WERI-Rb-1 (cell line): ENCODE measurements at places on chromosomes 13 and 19.

DNA sequence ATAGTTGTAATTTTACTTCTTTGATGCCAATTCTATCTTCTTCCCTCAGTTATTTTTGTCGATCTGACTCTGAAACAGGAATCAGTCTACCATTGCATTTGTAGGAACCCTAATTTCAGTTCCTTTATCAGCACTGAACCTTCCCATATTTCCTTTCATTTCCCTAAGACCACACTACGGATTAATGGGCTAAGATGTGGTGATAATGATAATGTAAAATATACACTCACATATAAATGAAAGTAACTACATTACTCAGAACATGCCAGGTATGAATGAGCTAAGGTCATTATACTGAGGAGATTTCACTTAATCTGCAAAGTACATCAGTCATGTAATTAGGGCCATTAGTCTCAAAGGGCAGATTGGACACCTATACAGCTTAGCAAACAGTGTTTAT lies 60.2 kb upstream of the RFC3 start:
- no peak for DNase-seq

GRCh38 chr13:92346046-92346445 lies 880.6 kb upstream of the GPC6 start:
- DNase-seq, result no peak

DNA sequence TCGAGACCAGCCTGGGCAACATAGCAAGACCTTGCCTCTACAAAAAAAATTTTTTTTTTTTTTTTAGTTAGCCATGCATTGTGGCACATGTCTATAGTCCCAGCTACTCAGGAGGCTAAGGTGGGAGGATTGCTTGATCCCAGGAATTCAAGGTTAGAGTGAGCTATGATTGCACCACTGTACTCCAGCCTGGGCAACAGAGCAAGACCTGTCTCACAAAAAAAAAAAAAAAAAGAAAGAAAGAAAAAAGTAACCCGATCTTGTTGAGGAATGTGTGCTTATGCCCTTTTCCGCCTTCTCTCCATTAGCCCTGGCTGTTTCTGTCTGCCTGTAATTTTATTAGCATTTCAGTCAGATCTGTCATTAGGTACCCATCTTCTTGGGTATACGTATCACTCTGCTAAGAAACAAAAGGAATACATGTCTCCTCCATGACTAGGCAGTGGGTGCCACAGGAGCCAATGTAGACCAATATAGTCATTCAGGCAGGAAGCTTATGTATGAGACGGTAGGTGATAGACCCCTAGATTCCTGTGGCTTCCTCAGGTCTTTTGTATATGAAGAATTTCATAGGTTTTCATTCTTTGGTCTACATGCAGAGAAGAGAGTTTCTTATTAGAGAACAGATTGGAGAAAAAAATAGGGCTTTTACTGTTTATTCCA lies 59.6 kb upstream of the NPAS1 start:
- no peak for DNase-seq

- DNase-seq, result no peak
Measured at GRCh38 chr13:112674412-112675365, 15.1 kb upstream of the ATP11A start.

DNA sequence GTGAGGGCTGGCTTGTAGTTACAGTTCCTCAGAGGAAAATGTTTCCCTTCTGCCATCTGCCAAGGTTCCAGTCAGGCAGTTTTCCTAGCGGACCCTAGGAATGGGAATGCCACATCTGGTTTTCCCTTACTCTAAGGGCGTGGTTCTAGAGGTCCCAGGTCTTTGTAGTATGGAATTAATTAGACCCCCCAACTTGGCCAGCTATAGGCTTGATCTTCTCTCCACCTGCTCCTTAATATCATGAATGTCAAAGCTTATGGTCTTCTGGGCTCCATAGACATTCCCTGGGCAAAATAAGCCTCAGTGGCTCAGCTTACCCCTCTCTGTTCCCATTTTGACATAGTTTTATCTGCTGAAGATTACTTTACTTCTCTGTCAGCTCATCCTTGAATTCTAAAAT lies 70.0 kb downstream of the ZNF568 start:
- no peak for DNase-seq

DNA sequence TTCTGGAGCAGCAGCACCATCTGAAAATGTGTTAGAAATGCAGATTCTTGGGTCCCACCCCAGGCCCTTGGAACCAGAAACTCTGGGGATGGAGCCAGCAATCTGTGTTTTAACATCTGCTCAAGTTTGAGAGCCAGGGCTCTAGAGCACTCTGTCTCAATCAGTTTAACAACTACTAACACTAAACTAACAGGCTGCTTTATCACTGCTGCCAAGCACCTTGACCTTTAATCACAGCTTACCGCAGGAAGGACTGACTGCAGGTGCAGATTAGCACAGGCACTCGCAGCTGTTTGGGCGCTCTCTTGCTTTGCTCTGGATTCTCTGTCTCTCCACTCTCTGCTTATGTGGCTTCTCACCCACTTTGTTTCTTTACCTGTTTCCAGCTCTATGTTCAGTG lies 163.5 kb downstream of the MTUS2 start:
- no peak for DNase-seq
